ENCODE measurements at places on chromosomes 11 and 22.

GRCh38 chr11:85628771-85629341, 463 bp downstream of the TMEM126B start:
- no peak for DNase-seq

- DNase-seq = peak; percentile 22
Measured at GRCh38 chr11:43282607-43283440, 29.0 kb upstream of the API5 start.

DNA sequence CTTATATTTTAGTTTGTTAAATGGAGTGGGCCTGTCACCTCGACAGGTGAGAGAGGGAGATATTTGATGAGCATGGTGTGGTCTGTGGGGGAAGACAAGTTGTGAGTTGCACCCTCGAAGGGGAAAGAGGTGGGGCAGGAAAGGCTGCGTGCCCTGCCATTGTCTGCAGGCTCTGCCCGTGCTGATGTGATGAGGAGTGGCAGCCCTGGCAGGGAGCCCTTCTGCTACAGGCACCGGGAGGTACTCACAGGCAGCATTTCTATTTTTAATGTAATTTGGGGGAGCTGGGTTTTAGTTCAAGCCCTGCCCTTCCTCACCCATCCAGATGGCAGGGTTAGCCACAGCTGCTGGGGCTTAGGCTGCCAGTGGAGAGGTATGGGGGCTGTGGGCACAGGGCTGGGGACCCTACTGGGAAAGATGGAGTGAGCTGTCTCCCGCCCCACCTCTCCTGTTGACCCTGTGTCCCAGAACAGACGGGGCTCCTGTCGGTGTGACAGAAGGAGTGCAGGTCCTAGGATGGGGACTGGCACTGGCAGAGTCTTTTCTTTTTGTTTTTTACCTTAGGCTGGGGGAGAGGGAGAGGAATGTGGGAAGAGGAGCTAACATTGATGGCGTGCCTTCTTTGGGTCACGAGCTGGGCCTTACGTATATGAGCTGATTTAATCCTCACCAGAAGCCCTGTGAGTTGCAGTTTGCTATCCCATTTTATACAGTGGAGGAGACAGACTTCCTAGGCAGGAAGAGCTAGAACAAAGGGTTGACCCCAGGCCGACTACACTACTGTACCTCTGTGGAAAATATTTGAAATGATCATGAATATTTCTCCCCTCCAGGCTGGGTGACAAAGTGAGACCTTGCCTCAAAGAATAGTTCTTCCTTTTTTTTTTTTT, 51.6 kb downstream of the CEP164 start:
- no peak for DNase-seq

DNA sequence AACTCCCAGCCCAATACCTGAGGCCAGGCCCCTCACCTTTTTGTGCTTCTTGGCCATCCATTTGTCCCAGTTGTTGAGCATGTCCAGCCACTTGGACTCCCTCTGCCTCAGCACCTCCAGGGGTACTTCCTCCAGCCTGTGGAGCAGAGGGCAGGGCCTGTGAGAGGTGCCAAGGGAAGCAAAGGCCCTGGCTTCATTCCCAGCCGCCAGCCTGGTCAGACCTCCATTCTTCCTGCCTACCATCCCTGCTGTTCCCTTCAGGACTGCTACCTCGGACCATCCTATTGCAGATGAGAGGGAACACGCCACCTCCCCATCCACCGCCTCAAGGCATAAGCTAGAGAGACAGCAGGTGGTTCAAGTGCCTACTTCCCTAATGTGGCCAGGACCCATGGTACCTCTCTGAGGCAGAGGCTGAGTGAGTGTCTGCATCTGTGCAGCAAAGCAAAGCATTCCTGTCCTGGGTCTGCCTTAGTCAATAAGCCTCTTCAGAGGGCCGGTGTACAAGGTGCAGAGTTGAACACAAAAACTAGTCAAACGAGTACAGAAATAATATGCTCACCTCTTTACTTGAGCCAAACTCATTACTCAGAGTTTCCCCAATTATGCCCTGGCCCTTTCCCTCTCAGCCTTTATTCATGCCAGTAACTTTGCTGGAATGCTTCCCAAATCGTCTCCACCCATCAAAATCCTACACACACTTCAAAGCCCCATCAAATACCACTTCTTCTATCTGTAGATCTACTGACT, 15.4 kb upstream of the CASTOR1 start:
- DNase-seq = no peak

DNA sequence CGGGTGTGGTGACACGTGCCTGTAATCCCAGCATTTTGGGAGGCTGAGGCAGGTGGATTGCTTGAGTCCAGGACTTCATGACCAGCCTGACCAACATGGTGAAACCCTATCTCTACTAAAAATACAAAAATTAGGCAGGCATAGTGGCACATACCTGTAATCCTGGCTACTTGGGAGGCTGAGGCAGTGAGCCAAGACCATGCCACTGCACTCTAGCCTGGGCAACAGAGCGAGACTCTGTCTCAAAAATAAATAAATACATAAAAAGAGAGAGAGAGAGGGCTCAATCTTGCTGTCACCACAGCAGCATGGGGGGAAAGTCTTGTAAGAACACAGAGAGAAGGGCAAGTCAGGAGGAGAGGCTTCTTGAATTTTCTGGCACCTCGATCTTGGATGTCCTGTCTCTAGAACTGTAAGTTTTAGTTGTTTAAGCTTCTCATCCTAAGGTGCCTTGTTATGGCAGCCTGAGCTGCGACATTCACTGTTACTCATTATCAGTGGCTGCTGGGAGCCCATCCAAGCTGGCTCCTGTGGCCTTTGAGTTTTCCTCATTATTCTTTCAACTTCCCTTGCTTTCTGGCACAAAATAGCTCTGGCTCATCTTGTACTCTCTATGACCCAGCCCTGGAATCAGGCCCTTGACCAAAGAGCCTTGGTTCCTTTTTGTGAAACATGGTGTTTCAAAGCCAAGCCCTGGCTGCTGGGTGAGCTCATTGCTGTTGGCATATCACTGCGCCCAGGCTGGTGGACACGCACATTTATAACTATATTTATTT, 8.0 kb upstream of the PSMC3 start:
- no peak for DNase-seq

- DNase-seq = no peak
Measured at GRCh38 chr22:48869161-48869560, 958.5 kb downstream of the BRD1 start.

DNA sequence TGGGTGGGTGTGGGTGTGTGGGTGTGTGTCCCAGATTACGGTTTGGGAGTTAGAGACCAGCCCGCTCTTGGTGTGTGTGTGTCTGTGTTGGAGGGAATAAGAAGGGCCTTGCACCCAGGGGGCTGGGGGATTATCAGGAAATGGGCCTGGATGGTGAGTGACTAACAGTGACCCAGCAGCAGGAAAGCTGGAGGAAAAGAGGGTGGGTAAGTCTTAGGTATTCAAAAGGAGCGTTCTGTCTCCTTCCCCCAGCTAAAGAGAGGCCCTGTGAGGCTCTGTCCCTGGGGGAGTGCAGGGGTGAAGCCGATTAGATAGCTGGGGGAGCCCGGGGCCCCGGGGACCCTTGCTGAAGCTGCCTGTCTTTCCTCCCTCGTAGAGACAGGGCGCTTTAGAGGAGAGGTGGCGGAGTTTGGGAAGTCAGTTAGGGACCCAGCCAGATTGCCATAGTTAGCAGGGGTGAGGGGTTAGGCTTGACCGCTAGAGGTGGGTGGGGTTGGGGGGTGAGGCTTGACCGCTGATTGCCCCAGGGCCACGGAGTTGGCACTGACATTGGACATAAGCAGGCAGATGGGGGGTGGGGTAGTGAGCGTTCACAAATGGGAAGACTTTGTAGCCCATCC, 1.5 kb downstream of the OAF start:
- DNase-seq = no peak

- DNase-seq = no peak
Measured at GRCh38 chr22:25758316-25758715, 16.3 kb downstream of the MYO18B start.

DNA sequence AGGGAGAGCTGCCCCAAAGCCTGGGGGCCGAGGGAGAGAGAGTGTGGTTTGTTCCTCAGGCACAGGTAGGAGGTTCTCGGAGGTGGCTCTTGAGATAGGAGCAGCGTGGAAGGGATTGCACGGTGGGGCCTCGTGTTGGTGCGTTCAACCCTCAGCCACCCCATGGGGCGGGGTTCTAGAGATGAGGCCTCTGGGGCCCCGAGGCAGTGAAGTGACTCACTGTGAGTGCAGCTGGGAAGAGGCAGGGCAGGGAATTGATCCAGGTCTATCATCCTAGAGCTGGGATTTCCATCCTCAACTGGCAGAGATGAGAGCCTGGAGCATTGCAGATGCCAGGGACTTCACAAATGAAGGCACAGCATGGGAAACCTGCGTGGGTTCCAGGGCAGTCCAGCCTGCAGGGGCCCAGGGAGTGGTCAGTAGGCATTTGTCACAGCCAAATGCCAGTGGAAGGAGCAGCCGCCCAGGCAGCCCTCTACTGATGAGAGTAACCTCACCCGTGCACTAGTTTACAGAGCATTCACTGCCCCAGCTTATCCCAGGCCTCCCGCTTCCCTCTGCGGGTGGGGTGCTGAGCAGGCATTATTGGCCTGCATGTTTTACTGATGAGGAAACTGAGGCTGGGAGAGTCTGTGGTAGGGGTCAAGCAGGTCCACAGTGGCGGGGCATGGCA, 5.1 kb upstream of the SMARCB1 start:
- no peak for DNase-seq

DNA sequence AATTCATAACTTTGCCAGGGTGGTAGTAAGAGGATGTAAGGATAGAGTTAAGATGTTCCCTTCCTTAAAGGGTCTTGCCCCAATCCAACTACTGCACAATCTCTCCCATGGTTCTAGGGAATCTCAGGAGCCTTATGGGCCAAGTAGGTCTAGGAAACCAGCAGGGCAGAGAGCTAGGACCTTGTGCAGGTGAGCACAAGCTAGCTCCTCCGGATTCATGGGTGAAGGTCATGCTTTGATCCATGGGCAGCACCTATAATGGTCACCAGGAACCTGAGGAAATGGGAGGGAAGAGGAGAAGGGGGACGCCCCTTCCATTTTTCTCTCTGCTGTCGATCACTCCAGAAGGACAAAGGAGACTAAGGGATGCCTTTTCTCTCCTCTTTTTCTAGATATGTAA, 16.8 kb downstream of the KCNJ11 start:
- peak; percentile 61 for DNase-seq

DNA sequence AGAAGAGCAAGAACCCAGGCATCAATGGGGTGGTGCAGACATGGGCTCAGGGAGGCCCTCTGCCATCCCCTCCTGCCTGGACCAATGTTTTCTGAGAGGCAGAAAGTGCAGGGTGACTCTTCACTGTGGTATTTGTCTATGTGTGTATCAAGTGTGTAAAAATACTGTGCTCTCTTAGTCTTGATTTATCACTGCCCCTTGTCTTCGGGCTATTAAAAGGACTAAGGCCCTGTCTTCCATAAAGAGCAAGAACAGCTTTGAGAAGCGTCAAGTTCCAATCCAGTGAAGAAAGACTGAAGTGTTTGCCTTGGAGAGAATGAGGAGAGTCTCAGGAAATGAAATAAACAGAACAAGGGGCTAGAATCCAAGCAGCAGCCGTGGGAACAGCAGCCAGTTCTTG, 14.4 kb downstream of the PRSS23 start:
- DNase-seq = no peak

DNA sequence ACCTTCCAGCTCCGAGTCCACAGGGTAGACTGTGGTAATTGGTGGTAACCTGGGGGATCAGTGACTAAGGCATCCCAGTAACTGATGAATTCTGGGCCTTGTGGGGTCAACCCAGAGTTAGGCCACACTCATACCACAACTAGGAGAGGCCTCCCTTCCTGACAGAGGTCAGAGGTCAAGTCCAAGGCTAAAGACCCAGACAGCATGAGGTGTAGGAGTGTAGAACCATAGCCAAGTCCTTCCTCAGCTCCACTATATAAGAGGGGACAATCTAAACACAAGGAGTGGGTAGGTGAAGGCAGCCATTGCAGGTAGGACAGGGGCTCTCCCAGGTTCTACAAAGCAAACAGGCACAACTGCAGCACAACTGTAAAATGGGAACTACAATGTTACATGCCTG, 4.6 kb downstream of the AP1B1 start:
- DNase-seq = no peak

- no peak for DNase-seq
Measured at GRCh38 chr22:28930357-28931007, 47.1 kb downstream of the ZNRF3 start.

- DNase-seq = no peak
Measured at GRCh38 chr11:128039140-128040021, 548.0 kb downstream of the ETS1 start.

DNA sequence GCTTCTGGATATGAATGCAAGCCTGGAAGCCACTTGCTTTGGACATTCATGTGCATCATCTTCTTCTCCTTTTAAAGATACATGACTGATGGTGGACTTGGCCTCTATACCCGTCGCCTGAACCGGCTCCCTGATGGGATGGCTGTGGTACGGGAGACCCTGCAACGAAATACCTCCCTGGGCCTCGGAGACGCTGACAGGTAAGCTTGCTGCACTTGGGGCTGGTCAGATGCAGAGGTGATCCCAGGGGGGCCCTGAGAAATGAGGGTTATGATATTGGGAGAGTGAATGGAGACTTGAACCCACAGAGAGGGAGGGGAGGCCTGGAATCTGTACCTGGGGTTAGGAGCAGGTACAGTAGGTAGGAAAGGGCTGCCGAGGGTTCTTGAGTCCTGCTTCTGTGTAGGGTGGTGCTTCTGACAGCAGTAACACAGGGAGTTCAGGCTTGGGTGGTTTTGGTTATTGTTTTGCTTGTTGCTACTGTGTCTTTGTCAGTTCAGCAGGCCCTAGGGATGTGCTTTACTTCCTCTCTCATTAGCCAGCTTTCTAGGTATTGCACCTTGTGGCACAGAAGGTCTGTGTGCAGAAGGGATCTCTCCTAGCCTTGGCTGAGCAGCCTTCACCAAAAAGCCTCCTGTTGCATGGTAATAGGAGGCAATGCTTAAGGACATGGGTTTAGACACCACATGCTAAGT, 176.1 kb downstream of the DBX1 start:
- no peak for DNase-seq

DNA sequence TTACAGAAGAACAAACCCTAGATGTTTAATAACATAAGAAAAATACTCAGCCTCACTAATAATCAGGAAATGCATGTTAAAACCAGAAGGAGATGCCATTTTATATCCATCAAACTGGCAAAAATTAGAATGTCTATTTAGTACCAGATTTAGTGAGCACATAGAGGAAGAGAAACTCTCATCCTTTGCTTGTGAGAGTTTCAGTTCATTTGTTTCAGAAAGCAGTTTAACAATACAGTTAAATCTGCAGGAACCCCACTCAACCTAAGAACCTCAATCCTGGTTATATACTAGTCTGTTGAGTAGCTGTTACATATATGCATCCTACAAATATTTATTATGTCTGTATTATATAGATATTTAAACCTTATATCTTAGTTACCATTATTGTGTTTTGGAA, 172.6 kb downstream of the WNT11 start:
- DNase-seq = no peak
